ENCODE measurements at places on chromosomes 1 and 21.

DNA sequence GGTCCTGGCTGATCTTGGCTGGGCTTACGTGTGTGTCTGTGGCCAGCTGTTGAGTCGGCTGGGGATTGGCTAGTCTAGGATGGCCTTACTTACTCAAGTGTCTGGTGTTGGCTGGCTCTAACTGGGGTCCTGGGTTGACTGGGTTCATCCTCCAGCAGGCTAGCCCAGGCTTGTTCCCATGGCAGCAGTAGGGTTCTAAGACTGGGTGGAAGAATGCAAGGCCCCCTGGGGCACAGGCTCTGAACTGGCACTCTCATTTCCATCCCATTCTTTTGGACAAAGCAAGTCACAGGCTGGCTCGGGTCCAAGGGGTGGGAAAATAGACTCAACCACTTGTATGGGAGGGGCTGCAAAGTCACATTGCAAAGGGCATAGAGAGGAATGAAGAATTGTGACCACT, 7.9 kb upstream of the OPRD1 start:
- DNase-seq: no peak

- DNase-seq: no peak
Observed at GRCh38 chr1:113223040-113223439, 150.0 kb downstream of the LRIG2 start.

GRCh38 chr1:86965827-86966182, 51.4 kb downstream of the HS2ST1 start:
- no peak for DNase-seq

GRCh38 chr21:45983649-45983965, 2.0 kb downstream of the COL6A1 start:
- DNase-seq: no peak

GRCh38 chr1:100396651-100397050, 44.3 kb downstream of the CDC14A start:
- no peak for DNase-seq

GRCh38 chr1:247096958-247097357, 7.2 kb downstream of the ZNF669 start:
- no peak for DNase-seq

GRCh38 chr1:151888972-151889570, 20.2 kb downstream of the THEM4 start:
- DNase-seq: no peak

DNA sequence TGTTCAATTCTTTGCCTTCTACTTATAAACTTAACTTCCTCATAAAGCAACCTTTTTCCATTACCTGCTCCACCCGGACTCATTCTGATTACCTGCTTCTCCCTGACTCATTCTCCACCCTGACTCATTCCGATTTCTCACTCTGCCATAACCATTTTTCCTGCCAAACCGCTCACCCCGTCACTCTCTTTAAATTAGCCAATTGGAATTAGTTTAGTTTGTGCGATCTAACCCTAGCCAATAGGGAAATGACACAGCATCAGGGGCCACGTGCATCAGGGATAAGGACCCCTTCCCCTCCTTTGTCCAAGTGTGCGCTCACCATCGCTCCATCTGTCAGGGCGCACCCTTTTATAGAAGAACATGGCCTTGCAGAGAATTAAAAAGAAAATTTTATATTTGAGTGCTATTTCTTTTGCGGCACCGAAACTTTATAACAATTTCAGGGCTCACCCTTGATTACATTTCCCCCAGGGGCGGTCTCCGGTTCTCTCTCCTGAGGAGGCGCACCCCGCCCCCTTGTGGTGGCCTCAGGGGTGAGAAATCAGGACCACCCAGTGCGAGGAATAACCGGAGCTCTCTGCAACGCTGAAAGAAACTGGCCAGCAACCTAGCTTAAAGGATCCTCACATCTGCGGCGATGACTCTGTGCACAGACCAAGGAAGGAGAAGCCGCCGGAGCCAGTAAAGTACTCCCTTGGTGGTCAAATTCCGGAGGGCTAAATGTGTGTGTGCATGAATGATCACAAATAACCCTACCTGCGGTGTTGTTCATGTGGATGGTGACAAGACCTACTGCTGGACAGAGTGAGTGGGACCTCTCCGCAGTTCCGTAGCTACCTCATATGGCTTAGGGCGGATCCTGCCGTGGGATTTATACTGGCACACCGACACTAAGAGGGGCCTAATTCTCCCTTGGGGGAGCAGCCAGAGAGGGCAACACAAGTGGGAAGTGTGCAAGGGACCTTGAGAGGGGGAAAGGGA, 30.3 kb upstream of the CBR3 start:
- peak; percentile 23 for DNase-seq

DNA sequence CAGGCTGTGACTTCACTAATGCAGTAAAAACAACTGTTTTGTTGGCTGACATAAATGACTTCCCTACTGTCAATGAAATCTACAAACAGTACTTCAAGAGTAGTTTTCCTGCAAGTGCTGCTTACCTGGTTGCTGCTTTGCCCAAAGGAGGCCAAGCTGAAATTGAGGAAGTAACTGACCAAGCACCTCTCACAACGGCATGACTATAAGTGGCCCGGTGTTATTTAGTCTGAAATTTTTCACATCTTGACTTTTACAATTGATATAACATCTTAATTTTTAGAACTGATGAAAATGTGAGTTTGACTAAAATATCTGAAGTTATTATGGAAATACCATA, 274.9 kb upstream of the NR5A2 start:
- no peak for DNase-seq

DNA sequence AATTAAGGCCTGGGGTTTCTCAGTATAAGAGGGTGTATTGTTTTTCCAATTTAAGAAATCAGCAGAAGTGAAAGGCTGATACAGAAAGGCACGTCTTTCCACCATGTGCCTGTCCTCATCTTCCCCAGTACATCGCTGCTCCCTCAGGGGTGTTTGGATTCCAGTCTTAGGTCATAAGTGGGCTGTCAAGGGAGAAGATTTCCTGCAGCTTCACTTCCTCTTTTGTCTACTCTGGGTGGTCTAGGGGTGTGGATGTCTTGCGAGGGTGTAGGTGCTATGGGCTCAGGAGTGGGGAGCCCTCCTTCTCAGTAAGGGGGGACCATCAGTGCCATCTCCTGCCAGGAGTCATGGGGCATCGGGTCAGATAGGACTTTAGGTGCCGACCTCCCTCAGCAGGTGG, 999.8 kb upstream of the NCAM2 start:
- no peak for DNase-seq

DNA sequence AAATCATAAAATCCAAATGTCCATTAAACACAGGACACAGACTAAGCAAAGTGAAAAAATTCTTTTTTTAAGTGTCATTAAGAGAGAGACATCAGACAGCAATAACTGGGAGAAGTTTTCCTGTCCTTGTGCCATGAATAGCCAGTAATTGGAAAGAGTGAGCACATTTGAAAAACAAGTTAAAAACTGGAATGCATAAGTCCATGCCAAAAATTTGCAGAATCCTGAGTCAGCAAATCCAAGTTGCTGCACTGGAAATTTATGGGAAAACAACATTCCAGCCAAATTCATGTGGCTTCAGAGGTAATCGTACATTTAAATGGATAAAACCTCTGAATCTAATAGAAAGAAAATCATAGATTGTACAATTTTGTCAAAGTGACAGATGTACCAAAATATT, 291.4 kb downstream of the LRRC40 start:
- no peak for DNase-seq

- no peak for DNase-seq
Observed at GRCh38 chr1:230922620-230923019, 54.3 kb upstream of the C1orf198 start.

GRCh38 chr1:203278082-203278884, 27.0 kb upstream of the BTG2 start:
- no peak for DNase-seq

DNA sequence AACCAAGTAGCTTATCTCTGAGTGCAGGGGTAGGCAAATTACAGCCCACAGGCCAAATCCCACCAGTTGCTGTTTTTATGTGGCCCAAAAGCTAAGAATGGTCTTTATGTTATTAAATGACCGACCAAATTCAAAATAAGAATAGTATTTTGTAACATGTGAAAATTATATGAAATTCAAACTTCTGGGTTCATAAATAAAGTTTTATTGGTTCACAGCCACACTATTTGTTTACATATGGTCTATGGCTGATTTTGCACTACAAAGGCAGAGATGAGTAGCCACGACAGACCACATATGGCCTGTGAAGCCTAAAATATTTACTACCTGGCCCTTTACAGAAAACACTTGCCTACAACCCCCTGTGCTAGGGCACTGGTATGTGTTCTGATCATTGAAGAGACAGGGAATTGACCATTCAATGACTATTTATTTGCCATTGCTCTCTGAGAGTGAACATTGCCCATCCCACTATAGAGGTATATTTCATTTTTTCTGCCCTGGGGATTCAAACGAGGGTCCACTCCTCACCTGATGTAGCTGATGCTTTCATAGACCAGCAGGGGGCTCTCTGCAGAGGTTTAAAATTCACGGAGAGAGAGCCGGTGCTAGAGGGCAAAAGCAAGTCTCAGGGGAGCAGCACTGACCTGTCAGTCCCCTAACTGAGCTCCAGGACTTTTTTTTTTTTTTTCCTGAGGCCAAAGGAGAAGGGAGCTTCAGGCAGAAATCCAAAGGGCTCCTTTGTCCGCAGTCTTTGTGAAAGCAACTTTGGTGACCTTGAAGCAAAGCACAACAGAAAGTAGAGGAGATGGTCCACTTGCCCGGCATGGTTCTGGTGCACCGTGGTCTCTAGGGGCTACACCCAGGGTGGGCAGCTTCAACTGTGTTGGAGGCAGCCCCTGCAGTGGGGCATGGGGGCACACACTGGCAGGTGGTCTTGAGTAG, 7.3 kb upstream of the GNL2 start:
- DNase-seq: no peak

- no peak for DNase-seq
Observed at GRCh38 chr1:162599451-162599850, 32.8 kb upstream of the DDR2 start.

- no peak for DNase-seq
Observed at GRCh38 chr1:18348354-18348753, 132.4 kb upstream of the KLHDC7A start.

- no peak for DNase-seq
Observed at GRCh38 chr1:51922040-51922439, 43.5 kb upstream of the NRDC start.

DNA sequence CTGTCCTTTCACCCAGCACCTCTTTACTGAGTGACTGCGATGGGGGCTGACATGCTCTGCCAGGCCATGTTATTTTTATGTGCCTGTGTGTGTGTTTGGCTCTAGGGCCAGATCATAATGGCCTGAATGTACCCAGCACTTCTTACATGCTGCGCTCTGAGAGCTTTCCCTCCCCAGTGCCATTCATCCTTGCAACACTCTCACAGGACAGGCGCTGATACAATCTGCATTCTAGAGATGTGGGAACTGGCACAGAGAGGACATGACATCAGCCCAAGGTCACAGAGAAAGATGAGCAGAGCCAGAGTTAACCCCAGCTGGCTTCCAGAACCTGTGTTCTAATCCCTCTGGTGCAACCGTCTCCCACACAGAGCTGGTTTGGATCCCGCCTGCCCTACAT, 54.5 kb downstream of the ARHGEF10L start:
- no peak for DNase-seq

DNA sequence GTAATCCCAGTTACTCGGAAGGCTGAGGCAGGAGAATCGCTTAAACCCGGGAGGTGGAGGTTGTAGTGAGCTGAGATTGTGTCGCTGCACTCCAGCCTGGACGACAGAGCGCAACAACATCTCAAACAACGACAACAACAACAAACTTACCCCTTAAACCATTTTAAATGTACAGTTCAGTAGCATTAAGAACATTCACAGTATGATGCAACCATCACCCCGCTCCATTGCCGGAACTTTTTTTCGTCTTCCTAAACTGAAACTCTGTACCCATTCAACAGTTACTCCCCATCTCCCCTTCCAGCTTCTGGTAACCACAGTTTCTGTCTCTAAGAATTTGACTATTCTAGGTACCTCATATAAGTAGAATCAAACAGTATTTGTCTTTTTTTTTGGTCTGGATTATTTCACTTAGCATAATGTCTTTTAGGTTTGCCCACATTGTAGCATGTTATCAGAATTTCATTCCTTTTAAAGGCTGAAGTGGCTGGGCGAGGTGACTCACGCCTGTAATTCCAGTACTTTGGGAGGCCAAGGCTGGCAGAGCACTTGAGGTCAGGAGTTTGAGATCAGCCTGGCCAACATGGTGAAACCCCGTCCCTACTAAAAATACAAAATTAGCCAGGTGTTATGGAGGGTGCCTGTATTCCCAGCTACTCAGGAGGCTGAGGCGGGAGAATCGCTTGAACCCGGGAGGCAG, 19.6 kb downstream of the CA6 start:
- no peak for DNase-seq

DNA sequence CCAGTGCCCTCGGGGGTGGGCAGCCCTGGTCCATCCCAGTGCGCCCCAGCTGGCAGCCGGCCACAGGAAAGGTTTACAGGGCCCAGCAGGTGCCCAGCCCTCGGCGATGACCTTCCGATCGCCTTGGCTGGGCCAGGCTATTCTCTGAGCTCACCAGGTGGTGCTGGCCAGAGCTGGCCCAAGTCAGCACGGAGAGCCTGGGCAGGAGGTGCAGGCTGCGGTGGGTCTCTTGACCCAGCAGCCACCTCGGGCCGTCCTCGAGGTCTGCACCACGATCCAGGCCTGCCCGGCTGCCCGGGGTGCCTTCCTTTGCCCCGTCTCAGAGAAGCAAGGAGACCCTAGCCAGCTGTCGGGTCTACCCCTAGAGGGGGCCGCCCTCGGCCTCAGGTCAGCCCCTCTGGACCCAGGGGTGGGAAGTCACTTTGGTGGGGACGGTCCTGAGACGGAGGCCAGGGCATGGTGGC, 370 bp downstream of the PERM1 start:
- no peak for DNase-seq

GRCh38 chr1:92663775-92664174, 121.1 kb downstream of the EVI5 start:
- DNase-seq: no peak

GRCh38 chr1:203744075-203744972, 20.7 kb upstream of the LAX1 start:
- no peak for DNase-seq

DNA sequence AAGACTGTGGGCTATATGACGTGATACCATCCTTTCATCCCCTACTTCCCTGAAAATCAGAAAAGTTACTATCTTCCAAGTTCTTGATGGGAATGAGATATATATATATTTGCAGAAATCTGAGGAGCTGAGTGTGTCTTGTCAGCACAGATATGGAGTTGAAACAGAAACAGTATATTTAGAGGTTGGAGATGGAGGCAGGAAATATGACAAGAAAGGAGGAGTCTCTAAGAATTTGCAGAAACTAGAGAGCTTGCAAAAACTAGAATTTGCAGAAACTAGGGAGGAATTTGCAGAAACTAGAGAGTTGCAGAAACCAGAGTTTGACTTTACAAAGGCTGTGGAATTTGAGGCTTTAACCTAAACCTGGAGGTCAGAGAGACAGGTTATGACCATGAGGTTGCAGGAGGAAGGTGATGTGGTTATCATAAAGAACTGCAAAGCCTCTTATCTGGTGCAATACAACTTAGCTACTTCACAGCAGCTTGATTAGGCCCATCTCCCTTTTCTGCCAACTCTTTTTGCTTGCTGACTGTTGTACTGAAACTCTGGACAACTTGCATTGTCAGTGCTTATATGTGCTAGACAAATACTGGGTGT, 22.3 kb downstream of the XCL2 start:
- DNase-seq: no peak

GRCh38 chr1:3434406-3435110, 19.9 kb upstream of the ARHGEF16 start:
- no peak for DNase-seq
